Esophagus squamous epithelium (tissue), 5 donors: ENCODE measurements at places on chromosomes 13 and 19.

GRCh38 chr13:25286969-25287961 lies at the start of gene MTMR6:
MTMR6 (minus strand) TSS chr13:25287488; CDS start chr13:25287247, 241 bp downstream.
- DNase-seq: peak; percentile 73

GRCh38 chr13:80341756-80342370 lies 937 bp upstream of the SPRY2 start:
- no peak for DNase-seq

- no peak for DNase-seq
Observed at GRCh38 chr19:4518345-4519171, at the start of gene PLIN4. PLIN4 (minus strand) TSS chr19:4518486; CDS start chr19:4518272, 214 bp downstream.

GRCh38 chr13:69683921-69684686 lies 423.5 kb upstream of the ATXN8OS start:
- no peak for DNase-seq

DNA sequence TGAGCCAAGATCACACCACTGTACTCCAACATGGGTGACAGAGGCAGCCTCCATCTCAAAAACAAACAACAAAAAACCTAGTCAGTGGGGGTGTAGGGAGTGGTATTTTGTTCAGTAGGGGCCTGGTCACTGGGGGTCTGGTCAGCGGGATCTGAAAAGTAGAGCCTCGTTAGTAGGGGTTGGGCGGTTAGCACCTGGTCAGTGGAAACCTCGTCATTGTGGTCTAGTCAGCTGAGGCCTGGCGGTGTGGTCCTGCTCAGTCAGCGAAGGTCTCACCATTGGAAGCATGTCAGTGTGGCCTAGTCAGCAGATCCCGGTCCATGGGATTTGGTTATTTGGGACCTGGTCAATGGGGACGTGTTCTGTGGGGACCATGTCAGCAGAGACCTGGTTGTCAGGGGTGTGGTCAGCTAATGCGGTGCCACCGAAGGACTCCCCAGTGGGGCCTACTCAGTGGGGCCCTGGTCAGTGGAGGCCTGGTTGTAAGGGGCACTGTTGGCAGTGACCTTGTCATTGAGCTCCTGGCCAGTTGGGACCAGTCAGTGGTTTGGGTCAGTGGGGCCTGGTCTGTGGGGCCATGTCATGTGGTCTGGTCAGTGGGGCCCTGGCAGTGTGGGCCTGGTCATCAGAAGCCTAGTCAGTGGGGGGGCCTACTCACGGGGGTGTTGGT lies 63.0 kb upstream of the TPM4 start:
- DNase-seq: no peak

DNA sequence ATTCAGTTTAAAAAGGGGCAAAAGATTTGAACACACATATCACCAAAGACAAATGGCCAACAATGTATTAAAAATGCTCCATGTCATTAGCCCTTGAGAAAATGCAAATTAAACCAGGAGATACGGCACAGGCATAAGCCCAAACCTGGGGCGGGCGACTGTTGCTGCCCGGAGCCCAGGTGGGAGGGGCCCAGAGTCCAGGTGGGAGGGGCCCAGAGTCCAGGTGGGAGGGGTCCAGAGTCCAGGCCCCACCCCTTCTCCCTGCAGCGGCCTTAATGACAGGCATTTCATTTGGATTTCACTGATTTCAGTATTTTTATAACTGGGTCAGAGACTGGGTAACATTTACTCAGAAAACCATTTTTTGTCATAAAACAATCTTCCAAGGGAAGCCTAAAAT lies 78.2 kb downstream of the RASA3 start:
- no peak for DNase-seq

DNA sequence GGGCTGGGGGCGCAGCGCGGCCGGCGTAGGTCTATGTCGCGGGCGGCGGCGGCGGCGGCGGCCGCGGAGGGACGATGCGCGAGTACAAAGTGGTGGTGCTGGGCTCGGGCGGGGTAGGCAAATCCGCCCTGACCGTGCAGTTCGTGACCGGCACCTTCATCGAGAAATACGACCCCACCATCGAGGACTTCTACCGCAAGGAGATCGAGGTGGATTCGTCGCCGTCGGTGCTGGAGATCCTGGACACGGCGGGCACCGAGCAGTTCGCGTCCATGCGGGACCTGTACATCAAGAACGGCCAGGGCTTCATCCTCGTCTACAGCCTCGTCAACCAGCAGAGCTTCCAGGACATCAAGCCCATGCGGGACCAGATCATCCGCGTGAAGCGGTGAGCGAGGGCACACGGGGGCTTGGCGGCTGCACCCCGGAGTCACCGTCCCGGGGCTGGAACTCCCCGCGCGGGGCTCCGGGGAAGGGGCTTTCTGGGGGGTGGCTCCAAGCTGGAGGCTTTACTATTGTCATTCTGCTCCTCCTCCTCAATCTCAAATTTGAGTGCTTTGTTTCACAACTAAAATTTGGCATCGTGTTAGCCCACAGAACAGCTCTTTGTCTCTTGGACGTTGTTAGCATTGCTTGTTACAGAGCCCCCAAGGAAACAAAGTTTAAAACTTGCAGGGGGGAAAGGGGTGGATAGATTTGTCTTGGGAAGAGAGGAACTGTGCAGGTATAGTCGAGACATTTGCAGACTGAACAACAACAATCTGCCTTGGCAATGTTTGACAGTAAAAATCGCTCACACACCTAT lies 630 bp downstream of the RAP2A start:
- peak; percentile 25 for DNase-seq

DNA sequence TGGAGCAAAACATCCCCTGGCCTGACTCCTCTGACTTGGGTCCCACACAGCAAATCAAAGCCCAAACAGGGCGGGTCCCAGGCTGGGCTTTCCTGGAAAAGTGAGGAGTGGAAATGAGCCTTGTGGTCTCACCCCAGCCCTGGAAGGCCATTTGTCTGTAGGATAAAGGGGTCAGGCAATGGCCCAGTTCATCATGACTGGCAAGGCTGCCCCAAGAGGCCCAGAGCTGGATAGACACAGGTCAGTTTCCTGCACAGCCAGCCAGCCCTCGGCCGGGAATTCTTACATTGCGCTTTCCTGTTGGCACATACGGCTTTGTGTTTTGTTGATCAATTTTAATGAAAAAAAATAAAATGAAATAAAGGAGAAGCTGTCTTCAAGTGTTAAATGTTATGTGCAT lies 174.3 kb downstream of the TSHZ3 start:
- DNase-seq: no peak

DNA sequence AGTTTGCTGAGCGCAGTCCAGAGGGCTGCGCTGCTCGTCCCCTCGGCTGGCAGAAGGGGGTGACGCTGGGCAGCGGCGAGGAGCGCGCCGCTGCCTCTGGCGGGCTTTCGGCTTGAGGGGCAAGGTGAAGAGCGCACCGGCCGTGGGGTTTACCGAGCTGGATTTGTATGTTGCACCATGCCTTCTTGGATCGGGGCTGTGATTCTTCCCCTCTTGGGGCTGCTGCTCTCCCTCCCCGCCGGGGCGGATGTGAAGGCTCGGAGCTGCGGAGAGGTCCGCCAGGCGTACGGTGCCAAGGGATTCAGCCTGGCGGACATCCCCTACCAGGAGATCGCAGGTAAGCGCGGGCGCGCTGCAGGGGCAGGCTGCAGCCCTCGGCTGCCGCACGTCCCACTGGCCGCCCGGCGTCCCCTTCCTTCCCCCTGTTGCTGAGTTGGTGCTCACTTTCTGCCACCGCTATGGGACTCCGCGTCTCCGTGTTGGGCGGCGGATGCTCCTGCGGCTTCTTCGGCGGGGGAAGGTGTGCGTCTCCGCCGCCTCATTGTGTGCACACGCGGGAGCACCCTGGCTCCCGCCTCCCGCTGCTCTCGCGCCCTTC lies 772 bp downstream of the GPC6 start:
- DNase-seq: no peak

DNA sequence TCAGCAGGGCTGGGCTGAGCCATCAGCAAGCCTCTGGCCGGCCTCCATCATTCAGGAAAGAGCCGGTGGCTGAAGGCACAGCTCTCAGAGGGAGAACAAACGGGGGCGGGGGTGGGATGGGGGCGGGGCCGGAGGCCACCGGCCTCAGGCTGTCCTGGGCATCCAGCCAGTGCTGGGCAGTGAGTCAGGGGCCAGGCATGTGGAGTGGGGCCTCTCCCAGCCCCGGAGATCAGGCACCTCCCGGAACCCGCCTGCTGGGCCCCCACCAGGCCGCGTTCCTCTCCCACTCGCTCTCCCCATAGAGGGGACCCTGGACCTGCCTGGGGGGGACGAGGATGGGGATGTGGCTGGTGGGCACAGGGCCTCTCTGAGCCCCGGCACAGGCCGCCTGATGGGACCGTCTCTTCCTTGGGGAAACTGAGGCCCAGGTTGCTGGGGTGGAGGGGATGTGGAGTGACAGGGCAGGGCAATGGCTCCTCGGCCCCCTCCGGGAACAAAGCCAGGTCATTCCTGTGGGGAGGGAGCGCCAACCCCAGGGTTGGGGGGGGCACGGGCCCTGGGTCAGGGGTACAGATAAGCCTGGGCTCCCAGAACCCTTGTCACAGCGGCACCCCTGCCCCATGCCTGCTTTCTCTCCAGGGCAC lies 12.9 kb downstream of the SPC24 start:
- no peak for DNase-seq

DNA sequence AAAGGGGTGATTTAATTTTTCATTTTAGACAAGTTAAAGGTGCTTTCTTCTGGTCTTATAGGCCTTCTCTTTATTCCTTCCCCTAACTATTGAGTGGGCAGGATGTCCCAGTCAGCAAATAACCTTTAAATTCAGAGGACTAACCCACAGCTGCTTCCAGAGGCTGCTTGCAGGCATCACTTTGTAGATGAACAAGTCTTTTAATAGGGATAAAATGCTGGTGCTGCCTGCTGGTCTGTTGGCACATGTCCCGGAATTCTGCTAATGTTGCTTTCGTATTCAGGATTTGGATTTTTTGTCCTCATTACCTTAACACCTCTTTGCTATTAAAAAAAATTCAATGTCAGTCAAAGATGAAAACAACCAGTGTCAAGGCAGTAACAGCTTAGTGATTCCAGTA lies 132.7 kb upstream of the KL start:
- DNase-seq: no peak

DNA sequence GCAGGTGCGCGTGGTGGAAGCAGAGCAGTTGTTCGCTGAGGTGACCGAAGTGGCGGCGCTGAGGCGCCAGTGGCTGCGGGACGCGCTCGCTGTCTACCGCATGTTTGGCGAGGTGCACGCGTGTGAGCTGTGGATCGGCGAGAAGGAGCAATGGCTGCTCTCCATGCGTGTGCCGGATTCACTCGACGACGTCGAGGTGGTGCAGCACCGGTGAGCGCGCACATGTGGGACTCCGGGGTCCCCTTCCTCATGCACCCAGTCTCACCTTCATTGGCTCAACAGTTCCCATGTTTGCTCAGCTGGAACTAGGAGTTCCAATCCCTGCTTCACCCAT lies 46.5 kb downstream of the SPTBN4 start:
- DNase-seq: no peak

- DNase-seq: no peak
Observed at GRCh38 chr19:8573316-8573715, 3.9 kb downstream of the MYO1F start.

DNA sequence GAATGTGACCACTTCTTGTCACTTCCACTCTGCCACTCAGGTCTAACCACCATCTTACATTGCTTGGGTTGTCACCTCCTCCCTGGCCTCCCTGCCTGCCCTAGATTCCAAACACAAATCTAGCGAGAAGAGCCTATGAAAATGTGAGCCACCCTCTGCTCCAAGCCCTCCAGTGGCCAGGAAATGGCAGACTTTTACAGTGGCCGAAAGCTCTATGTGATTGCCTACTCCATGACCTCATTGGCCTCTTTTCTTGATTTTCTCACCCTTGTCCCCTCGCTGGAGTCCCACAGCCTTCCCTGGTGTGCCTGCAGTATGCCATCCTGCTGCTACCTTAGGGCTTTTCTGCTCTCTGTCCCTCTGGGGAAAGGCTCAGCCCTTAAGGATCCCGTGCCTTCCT lies 84.2 kb downstream of the LRCH1 start:
- no peak for DNase-seq

DNA sequence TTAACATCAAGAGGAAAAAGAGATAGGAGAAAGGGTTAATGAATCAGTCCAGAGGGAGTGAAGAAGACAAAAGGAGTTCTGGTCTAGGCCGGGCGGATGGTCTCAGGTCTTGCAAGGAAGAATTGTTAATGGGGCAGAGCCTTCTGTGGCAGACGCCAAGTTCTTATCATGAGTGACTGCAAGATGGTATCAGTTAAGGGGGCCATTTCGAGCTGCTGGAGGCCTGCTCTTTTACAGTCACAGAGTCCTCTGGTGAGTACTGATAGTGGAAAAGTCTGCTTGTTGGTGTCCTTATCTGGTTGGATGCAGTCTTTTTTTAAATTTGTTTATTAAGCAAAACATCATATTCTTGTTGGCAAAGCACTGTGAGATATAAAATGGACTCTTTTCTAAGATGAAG lies 590.9 kb upstream of the SGCG start:
- no peak for DNase-seq

DNA sequence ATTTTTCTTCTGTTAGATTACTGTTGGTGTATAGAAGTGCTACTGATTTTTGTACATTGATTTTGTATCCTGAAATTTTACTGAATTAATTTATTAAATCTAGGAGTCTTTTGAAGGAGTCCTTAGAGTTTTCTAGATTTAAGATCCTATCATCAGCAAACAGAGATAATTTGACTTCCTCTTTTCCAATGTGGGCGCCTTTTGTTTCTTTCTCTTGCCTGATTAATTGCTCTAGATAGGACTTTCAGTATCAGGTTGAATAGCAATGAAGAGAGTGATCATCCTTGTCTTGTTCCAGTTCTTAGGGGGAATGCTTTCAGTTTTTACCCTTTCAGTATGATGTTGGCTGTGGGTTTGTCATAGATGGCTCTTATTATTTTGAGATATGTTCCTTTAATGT lies 5.6 kb upstream of the CD33 start:
- no peak for DNase-seq

GRCh38 chr19:39409208-39410016 lies 2.8 kb downstream of the ZFP36 start:
- peak; percentile 79 for DNase-seq

- no peak for DNase-seq
Observed at GRCh38 chr13:46288570-46289259, 77.0 kb downstream of the LRRC63 start.

DNA sequence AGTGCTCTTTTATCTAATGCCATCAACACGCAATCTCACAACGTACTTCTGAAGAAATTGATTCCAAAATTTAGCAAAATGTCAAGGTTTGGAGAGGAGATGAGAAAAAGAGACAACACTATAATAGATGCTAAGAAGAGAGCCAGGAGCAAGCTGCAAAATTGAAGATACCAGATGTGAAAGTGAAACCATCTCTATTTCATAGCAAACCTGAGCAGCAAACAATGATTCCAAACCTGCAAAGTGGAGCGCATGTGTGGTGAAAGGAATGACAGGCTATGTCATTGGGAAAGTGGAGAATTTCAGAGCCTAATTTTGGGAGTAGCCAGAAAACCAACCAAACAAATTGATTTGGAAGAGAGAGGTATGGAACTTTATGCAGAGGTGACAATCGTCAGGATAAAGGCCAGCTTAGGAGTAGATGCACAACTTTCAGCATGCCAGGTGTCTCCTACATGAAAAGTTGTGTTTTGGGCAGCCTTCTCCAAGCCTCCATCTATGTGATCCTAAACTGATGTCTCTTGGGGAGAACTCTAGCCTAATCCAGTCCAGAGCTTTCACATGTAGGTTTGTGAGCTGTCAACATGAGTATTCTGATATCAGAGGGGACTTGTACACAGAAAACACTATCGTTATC lies 158.4 kb upstream of the FNDC3A start:
- no peak for DNase-seq
